Omental fat pad (tissue), 4 donors: ENCODE measurements at places on chromosomes 5 and 9. TPM values are rescaled to one million over a fixed set of nuclear protein-coding genes. Genes with fewer than 3 reads are reported as not detected.
A peak's percentile ranks its signal among the peaks of the same experiment; 100 is the strongest.

The SLC34A3 gene
- not detected for total RNA-seq

The DBH gene
- not detected for total RNA-seq

DNA sequence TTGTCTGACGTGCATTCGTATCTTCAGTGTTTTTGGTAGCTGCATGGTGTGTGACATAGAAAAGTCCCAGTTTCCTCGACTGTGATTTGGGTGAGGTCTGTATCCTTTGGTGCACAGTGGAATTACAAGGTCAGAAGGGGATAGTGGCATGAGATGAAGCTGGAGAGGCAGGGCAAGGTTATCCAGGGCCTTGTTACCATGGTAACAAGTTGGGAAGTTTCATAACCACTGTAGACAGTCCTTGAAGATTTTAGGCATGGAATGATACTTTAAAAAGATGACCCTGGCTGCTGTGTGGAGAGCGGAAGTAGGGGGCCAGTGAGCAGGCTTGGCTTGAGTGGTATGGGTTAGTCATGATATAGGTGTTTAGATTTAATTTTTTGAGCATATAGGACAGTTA, 11.9 kb downstream of the EHMT1 start:
- no peak for DNase-seq

The CNOT8 gene
- 71.7 TPM for total RNA-seq

GRCh38 chr5:10552183-10553143, 11.4 kb upstream of the ANKRD33B start:
- DNase-seq: no peak

The CAMSAP1 gene
- total RNA-seq: 41.2 TPM

The NR5A1 gene
- not detected for total RNA-seq

The HTR4 gene
- not detected for total RNA-seq

GRCh38 chr9:69442486-69442885, 117.5 kb downstream of the ENTREP1 start:
- DNase-seq: no peak

The PITX1 gene
- total RNA-seq: 0.74 TPM

- no peak for DNase-seq
Measured at GRCh38 chr5:40652441-40653220, 27.1 kb upstream of the PTGER4 start.

The KIF12 gene
- total RNA-seq: 0.19 TPM

- no peak for DNase-seq
Measured at GRCh38 chr5:111795142-111795541, 38.1 kb upstream of the NREP start.

DNA sequence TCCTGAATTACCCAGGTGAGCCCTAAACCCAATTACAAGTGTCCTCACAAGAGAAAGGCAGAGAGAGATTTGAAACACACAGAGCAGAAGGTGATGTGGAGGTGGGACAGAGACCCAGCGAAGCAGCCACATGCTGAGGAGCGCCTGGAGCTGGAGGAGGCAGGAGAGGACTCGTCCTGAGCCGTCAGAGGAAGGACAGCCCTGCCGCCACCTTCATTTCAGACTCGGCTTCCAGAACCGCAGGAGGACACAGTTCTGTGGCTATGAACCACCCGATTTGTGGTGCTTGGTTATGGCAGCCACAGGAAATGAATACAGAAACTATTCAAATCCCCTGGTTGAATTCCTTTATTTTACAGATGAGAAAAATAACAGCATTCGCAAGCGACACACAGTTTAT, 16.4 kb upstream of the FBP1 start:
- no peak for DNase-seq

DNA sequence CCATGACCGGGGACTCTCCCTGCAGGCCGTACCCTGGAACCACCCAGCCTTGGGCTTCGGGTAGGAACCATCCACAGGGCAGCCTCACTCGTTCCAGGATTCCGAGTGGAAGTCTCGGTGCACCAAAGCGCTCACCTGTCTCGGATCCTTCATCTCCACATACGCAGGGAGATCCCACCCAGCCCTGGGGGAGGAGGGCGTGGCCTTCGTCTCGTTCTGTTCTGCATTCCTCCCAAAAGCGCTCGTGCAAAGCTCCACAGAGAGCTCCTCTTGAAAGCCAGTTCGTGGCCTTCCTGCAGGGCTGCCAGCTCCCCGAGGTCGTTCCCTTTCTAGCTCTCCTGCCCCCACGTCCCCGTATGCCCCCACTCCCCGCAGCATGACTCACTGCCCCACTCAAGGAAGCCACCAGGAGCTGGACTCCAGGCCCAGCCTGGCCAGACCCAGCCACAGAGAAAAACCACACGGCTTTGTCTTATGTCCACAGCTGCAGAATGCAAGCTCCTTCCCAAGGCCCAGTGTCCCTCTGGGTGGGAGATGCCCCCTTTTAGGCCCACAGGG, 65.0 kb upstream of the SARDH start:
- no peak for DNase-seq

The WHRN gene
- total RNA-seq: 15.5 TPM

The CATSPER3 gene
- total RNA-seq: 0.46 TPM

GRCh38 chr5:176875014-176875550, 24.1 kb downstream of the HK3 start:
- DNase-seq: no peak

GRCh38 chr5:31225118-31225517, 31.6 kb downstream of the CDH6 start:
- no peak for DNase-seq

- DNase-seq: no peak
Measured at GRCh38 chr5:111022301-111022700, 49.2 kb upstream of the TSLP start.

DNA sequence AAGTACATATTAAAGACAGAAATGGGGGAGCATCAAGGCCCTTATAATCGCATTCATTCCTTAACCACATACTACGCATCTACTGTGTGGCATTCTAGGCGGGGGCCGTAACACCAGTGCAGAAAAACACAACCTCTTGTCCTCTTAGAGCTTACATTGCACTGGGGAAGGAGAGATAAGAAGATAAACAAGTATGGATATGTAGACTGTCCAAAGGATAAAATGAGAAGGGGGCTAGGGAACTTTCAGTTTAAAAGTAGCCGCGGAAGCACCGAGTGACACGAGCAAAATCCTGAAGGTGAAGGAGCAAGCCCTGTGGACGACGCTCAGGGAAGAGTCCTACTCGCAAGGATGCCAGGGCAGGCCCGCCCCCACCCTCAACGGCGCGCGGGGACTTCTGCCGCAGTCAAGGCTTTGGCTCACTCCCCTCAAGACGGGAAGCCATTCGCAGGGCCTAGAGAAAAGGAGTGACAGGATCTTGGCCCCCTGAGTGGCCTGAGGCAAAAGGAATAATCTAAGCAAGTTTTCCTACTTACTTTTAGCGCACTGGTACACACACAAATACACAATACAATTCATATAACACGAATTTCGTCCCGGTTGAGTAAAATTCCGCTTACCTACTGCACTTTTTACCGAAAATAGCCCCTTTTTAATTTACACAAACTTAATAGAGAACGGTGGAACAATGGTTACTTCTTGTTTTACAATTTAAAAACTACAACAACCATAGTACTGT, 1.3 kb upstream of the NIPBL start:
- no peak for DNase-seq

- no peak for DNase-seq
Measured at GRCh38 chr5:180387798-180388197, 34.7 kb upstream of the GFPT2 start.

GRCh38 chr9:116499986-116500871, 186.9 kb upstream of the TRIM32 start:
- DNase-seq: no peak

The ZNF883 gene
- 1.4 TPM for total RNA-seq

The IFNA21 gene
- not detected for total RNA-seq

The ARID3C gene
- total RNA-seq: not detected

The SLCO4C1 gene
- 1.1 TPM for total RNA-seq

The LCN1 gene
- total RNA-seq: not detected

DNA sequence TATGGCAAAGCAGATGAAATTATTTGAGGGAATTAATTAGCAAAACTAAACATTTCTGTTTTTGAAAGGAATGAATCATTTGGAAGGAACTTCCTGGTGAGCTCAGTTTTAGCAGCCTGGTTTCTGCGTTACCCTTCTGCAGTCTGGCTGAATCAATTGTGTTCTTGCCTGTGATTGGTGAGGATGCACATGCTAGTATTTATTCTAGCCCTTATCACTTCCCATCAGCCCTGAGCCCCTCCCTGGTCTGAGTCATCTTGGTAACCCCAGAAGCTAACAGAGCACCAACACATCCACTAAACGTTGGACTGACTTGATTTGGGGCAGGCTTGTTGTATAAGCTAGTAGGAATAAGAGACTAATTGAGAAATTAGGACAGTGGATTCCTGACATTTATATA, 6.6 kb downstream of the TJP2 start:
- peak; percentile 36 for DNase-seq

DNA sequence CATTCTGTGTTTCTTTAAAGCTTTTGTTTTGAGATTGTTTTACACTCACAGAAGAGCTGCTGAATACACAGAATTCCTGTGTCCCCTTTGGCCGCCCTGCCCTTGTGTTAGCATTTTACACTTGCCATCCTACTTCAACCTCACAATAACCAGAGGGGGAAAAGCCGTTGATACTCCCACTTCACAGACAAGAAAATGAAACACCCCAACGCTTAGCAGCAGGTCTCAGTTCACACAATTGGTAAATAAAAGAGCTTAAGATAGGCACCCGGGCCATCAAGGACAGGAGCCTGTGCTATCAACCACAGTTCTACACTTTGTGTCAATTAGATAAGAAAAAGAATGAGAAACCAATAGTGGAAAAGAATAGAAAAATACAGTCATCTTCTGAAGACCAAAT, 178.0 kb downstream of the SYK start:
- DNase-seq: no peak

DNA sequence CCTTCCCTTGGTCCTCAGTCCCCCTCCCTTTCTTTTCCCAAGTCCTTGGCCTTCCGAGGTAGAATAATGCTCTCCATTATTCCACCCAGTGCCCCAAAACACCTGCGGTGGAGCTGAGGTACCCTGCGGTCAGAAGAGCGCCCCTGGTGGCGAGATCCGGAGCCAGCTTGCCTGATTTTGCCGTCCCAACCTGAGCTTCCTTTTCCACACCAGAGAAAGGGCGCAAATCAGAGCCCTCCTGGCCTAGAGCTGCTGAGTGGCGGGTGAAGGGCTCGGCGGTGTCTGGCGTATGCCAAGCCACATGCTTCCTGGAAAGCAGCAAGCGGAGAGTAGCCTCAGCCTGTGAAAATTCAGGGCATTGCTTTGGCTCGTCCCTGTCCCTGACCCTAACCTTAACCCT, 21.1 kb upstream of the CARTPT start:
- no peak for DNase-seq

The PCDHGA7 gene
- total RNA-seq: 3.6 TPM

- no peak for DNase-seq
Measured at GRCh38 chr9:134267881-134268724, 58.2 kb upstream of the RXRA start.

The PNPLA7 gene
- total RNA-seq: 7.1 TPM

DNA sequence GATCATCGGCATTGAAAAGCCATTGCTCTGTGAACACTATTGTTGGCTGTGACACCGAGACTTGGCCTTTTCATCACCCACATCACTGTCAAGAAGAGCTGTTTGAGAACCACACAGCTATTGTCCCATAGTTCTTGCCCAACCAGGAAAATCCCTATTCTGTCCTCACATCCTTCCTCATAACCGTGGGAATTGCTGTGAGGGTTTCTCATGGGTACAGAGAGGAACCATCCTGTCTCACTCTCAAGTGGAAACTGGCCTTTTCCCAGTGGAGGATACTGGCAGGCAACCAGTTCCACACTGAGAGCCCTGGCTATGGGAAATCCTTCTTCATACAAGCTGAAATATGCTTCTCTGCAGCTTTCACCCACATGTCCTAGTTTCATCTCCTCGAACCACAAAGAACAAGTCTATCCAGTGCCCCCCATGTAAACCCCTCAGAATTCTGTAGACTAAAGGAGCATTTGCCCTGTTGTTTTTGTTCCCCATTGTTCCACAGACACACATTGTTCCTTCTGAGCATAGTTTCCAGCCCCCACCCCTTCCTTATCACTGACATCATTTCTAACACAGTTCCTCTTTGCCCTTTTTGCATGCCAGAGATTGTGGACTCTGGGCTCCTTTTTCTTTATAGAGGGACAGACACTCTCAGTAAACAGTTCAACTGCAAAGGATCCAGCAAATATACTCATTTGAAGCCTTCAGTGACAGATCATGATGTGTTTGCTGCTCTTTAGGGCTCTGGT, 57.8 kb upstream of the C5orf46 start:
- DNase-seq: no peak

DNA sequence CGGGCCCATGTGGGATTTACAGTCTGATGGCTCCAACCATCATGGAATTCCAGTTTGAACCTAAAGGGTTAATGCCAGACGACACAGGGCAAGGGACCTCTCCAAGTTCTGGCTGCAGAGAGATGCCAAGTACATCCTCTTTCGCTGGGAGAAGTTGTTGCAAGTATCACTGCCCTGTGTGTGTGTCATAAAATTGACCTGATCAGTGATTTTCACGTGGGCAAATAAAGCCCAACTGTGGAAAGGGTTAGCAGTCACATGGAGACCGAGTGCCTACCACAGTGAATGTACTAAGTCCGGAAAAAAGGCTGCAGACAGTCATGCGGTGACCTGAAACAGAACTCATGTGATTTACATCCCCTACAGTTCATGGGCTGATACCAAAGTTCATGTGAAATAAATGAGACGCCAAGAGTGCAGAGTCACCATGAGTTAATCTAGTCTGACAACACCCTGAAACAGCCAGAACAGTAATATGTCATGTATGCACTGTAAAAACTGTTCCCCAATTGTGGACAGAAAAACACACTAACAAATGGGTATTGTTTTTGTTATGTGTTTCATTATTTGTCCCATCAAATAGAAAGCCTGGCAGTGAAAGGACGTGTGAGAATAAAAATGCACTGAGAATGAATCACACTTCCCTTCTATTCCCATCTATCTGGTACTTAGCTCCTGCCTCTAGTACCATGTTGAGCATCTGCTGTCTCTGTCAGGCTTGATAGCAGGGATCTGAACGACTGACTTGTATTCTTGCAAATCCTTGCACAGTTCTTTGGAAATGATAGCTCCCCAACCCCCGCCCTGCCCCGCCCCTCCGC, 115.7 kb downstream of the SUSD1 start:
- DNase-seq: no peak

The GDNF gene
- total RNA-seq: not detected

The C9orf153 gene
- total RNA-seq: 2.8 TPM

The PLPP6 gene
- total RNA-seq: 3.4 TPM

The MYMK gene
- total RNA-seq: not detected

The PCDHB15 gene
- 6.0 TPM for total RNA-seq

The MARCHF6 gene
- total RNA-seq: 153 TPM

- DNase-seq: no peak
Measured at GRCh38 chr5:135193213-135194125, 159.4 kb upstream of the PITX1 start.
